Activated CD8-positive, alpha-beta memory T cell treated with anti-CD3 and anti-CD28 coated beads for 1 hour (primary cell): ENCODE measurements at places on chromosomes 6 and 20.

DNA sequence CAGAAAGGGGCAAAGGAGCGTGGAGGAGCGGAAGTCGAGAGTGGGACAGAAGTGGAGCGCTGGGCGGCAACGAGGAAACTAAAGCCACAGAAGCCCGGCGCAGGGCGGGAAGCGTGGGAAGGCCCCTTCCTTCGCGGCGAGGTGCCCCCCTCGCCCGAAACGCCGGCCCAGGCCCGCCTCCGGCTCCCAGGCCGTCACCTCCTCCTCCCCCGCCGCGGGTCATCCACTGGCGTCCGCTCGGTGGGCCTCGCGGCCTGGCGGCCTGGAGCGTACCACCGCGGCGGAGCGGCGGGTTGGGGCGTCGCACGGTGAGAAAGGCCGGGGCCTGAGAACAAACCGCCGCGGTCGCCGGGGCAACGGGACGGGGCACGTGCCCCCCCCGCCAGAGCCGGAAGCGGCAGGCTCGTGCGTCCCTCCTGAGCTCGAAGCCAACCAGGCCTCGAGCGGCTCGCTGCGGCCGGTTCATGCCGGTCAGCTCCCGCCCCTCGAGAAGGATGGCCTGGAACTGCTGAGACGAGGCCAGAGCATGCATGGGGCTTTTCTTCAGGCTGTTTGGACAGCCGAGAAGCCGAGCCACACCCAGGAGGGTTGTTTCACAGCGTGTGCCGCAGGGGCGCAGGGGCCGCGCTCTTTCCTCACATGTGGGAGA is at the start of gene TCP11:
TSS of gene TCP11 (minus strand) at position 333 of the 649 bp plus-strand sequence. CDS start 469 bp downstream, outside the sequence.
- DNase-seq, result no peak

DNA sequence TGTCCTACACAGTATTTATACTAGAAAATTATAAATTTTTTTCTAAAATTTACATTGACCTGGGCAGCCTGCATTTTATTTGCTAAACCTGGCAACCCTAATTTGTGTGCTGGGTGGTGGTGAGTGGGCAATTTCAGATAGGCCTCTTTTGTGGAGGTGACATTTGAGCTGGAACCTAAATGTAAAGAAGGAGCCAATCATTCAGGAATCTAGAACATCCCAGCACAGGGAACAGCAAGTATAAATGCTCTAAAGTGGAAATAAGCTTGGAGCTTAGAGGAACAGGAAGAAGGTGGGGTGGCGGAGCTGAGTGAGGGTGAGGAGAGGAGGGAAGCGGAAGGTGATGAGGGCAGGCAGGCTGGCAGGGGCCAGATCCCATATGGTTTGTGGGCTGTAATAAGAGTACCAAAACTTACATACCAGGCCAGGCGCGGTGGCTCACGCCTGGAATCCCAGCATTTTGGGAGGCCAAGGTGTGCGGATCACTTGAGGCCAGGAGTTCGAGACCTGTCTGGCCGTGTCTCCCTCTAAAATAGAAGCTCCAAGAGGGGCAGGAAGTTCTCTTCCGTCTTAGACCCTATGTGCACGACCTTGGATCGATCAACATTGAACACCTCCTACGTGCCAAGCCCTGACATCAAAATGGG is 549 bp upstream of the CSE1L start:
- no peak for DNase-seq

GRCh38 chr6:144265061-144265357 is 20.1 kb upstream of the UTRN start:
- DNase-seq, result no peak

- DNase-seq, result no peak
Measured at GRCh38 chr6:28220257-28221133, 4.6 kb upstream of the ZSCAN9 start.

DNA sequence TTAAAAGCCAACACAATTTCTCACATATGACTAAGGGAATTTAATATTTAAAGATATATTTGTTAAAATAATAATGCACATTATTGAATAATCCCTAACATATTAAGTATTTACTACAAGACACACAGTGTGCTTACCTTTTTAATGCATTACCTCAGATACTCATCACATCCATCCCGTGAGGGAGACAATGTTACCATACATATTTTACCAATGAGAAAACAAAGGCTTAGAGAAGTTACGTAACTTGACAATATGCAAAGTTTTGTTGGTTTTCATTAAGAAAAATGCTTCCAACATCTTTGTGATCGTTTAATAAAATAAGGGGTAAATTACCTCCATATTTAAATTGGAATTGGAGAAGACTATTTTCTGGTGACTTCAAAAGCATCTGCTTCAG is 4.3 kb downstream of the IFNGR1 start:
- no peak for DNase-seq

DNA sequence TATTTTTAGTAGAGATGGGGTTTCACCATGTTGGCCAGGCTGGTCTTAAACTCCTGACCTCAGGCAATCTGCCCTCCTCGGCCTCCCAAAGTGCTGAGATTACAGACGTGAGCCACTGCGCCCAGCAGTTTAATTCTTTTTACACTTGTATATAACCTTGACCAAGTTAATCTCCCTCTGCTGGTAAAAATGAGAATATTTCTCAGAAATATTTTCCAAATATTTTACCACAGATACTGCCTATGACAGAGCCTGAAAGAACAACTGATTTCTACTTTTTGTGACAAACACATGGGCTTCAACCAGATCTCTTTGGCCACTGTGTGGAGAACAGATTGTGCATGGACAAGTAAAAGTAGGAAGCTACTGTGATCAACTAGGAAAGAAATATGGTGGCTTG is 21.2 kb upstream of the NHSL1 start:
- DNase-seq, result no peak

- DNase-seq, result no peak
Measured at GRCh38 chr6:137700751-137701477, 166.1 kb upstream of the TNFAIP3 start.

- DNase-seq, result no peak
Measured at GRCh38 chr6:22598339-22598738, 29.0 kb downstream of the HDGFL1 start.

- no peak for DNase-seq
Measured at GRCh38 chr6:9405369-9405768, 970.0 kb upstream of the SLC35B3 start.

DNA sequence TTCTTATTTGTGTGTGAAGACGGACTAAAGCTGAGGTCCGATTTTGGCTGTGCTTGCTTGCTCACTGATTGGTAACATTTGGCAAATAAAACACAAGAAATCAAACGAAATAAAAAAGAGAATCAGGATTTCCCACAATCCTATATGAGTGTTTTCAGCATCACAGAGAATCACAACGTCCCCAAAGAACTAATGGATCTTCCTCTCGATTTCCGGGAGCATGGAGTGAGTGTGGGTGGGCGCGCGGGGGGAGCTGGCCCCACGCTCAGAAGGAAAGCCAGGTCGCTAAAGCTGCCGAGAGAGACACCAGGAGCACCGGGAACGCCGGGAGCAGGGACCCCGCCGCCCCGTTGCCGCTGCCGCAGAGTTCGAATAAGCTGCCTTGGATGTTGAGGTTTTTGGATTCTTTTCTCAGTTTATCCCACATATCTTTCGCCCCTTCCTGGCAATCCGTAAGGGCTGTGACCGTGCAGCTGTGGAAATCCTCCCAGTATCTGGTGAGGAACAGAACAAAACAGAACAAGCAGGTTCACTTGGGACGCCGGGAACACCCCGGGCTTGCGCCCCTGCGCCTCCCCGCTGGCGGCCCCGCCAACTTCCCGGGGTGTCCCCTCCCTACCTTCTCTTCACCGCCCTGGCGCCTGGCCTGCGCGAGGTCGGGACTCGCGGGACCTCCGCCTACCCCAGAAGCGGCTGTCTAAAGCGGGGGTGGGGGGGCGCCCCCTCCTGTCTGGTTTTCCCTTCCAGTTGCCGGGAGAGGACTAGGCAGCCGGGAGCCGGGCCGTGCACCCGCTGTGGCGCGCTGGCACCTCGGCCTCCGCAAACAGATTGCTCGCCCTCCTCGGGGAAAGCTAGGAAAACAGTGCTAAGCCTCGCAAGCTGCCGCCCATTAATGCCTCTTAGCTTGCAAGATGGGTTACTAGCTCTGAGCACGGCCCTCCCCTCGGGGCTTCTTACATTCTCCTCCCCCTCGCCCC is 7.7 kb downstream of the NRN1 start:
- no peak for DNase-seq
